Vagina (tissue), 2 donors: ENCODE measurements at places on chromosomes 13 and 19.

GRCh38 chr13:32650705-32651311 is 64.6 kb downstream of the PDS5B start:
- no peak for DNase-seq

DNA sequence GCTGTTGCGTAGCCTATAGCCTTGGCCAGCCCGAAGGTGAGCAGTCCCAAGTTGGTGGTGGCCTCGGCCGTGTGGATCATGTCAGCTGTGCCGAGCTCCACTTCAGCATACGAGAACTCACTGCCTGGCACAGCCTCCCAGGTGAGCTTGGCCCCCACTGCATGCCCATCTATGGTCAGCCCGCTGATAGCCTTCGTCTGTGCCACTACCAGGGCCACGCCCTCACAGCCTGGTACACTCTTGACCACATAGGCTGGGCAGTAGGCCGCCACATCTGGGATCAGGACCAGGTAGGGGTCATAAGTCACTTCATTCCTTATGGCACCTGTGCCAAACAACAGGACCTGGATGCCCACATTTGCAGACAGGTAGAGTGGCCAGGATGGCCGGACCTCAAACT is 7.4 kb downstream of the FCGBP start:
- DNase-seq: no peak

DNA sequence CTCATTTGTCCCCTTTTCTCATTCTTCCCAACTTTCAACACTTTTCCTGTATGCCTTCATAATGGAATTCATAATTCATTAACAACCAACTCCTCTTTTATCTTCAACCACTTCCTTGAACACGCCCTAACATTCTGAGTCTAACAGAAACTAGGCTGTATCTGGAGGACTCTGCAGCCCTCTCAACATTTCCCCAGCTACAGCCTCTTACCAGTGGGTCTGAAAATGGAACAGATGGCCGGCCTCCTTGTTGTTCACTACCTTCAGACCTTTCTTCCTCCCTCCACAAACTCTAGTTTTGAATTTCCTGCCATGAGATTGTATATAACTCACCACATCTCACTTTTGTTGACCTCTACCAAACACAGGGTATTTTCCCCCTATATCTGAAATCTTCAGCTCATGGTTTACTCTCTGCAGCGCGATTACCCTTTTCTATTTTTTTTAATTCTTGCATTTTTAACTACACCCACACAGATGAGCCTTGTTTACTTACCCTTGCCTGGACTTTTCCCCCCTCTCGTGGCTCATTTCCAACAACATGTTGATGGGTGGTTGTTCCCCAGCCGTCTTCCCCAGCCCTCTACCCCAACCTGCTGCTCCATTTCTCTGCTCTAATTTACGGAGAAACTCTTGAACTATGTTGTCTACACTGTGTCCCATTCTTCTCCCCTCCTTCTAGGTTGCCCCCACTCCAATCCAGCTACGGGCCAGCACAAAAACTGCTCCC is 846 bp downstream of the ZNF790 start:
- no peak for DNase-seq

GRCh38 chr13:42369071-42369797 is 97.3 kb downstream of the AKAP11 start:
- no peak for DNase-seq

GRCh38 chr13:43693639-43694038 is 93.1 kb downstream of the ENOX1 start:
- no peak for DNase-seq
